Hematopoietic multipotent progenitor cell treated with erythropoietin and hydrocortisone succinate and interleukin-3 and kit ligand, for 6 days (in vitro differentiated cells): ENCODE measurements at places on chromosomes 5 and 9.

DNA sequence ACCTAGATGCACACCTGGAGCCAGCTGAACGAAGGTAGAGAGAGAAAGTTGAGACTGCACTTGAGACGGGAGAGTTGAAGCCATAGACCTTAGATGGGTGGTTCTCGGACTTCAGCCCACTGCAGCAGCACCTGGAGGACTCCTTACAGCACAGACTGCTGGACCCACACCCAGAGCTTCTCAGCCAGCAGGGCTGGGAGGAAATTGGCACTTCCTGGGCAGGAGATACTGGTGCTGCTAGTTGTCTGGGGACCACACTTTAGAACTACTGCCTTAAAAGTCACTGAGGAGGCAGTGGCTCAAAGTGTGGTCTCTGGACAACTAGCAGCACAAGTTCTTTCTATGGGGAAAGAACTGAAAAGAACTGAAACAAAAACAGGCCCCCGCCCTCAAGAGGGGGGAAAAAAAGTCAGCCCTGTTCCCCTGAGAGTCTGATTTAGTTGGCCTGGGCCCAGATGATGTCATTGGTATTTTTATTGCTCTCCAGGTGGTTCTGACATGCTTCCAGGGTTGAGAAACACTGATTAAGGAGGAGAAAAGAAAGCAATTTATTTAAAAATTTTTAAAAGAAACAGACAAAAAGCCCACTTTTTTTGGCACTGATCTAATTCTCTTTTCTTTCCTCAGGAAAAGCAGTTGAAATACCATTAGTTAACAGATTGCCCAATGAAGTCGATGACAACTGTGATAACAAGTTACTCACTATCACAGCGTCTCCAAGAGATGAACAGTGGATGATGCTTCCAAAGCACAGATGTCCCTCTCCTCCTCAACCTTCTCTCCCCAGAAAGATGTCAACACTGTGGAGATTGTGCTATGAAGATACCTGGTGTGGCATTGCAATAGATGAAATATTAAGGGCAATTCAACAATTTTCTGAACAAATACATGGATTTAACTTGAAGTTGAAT lies 73.6 kb upstream of the ADAMTS16 start:
- no peak for DNase-seq

GRCh38 chr9:134922066-134922931 lies 4.6 kb upstream of the FCN1 start:
- DNase-seq: peak; percentile 56

DNA sequence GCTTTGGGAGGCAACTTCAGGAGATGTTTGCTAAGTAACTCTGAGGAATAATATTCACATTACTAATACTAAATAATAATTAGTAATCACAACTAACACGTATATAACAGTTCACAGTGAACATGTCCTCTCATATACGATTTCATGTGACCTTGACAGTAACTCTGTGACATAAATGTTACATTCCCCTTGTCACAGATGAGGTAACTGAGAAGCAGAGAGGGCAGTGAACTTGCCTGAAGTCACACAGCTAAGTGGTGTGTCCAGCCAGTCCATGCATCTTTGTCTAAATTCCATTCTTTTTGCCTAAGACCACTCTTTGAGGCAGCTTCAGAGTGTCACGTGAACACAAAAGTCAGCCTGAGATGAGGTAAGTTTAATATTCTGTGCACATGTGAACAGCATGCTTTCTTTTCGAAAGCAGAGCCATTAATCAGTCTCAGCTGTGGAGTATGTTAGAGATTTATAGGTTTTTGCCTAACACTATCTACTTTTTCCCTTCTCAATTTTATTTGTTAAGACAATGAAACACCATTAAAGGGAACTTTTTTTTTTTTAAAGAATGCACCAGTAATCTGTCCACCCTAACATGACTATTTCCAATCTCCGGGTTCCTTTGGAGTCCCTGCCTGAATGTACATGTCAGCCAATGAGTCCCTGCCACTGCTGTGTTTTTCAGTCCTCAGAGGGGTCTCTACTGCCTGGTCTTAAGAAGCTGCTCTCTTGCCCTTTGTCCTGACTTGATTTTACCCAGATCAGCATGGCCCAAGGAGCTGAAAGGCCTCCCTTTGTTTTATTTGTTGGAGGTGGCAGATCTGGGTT lies 43.5 kb downstream of the SH3PXD2B start:
- no peak for DNase-seq

GRCh38 chr9:137606734-137607138 lies 1.2 kb downstream of the ARRDC1 start:
- no peak for DNase-seq

DNA sequence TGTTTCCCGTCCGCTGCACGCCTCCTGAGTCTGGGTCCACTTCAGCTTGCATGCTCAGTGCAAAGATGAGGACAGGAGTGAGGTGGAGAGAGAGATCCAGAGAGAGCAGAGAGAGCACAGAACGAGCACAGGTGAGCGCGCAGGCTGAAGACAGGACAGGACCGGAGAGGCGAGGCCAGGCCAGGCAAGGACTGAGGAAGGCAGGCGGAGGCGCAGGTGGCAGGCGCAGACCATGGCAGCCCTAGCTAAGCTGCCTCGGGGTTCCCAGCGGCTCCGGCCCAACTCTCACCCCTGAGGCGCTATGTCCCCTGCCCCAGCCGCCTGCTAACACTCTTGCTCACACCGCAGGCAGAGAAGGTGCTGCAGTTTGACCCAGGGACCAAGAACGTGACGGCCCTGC lies 9.7 kb downstream of the GRIN1 start:
- no peak for DNase-seq

- DNase-seq: no peak
These were observed 25.0 kb upstream of the CEP78 start for GRCh38 chr9:78210841-78211301.

GRCh38 chr9:113187929-113188595 lies 33.0 kb downstream of the FKBP15 start:
- DNase-seq: peak; percentile 27

DNA sequence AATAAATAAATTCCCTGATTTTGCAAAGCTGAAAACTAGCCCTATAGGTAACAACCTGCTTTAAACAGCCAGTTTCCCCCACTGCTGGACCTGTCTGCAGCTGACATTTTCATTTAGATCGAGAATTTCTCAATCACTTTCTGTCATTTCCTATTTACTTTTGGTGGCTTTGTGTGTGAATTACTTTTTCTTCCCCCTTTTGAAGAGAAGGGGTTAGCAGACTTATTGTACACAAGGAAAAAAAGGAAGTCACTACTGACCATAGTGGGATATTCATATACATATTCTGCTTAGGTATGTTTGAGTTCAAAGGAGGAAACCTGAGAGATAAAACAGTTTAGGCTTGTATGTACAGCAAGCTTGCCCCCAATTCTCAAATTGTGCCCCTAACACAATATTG lies 27.0 kb upstream of the IFNB1 start:
- peak; percentile 48 for DNase-seq

- peak; percentile 78 for DNase-seq
These were observed 126.7 kb upstream of the GRHPR start for GRCh38 chr9:37295796-37296195.

- DNase-seq: no peak
These were observed 50.8 kb downstream of the SAXO1 start for GRCh38 chr9:18982262-18982620.

- peak; percentile 58 for DNase-seq
These were observed 943 bp downstream of the GALNT12 start for GRCh38 chr9:98808411-98808815.

DNA sequence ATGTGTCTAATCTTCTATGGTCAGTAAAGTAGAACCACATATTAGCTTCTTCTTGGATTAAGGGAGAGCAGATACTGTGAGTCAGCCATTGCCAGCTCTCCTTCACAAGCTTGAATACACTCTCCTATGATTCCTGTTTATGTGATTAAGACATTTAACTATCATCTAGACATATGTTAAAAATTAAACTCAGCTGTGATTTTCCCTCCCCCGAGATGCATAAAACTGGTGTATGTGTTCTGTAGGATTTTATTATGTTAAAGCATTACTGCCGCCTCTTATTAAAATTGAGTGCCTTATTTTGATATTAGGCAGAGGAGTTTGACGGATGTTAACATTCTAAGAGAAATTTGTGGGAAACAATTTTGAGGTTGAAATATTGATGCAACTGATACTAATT lies 114.6 kb downstream of the ACTBL2 start:
- no peak for DNase-seq

DNA sequence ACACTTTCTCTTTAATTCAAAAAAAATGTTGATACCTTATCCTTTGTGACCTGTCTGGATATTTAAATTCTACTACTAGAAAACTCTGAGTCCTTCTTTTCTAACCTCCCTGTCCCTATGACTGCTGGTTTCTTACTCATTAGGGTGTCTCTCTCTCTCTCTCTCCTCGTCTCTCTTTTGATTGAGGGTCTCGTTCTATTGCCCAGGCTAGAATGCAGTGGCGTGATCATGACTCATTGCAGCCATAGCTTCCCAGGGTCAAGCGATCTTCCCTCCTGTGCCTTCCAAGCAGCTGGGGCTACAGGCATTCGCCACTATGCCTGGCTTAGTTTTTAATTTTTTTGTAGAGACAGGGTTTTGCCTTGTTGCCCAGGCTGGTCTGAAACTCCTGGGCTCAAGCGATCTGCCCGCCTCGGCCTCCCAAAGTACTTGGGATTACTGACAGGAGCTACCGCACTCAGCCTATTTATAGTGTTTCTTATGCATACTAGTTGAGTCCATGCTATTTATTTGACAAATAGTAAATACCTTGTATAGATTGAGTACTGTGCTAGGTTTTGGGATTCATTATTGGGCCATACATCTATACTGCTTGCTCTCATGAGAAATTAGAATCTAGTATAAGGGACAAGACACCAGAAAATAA lies 61.9 kb downstream of the NSD1 start:
- DNase-seq: no peak

DNA sequence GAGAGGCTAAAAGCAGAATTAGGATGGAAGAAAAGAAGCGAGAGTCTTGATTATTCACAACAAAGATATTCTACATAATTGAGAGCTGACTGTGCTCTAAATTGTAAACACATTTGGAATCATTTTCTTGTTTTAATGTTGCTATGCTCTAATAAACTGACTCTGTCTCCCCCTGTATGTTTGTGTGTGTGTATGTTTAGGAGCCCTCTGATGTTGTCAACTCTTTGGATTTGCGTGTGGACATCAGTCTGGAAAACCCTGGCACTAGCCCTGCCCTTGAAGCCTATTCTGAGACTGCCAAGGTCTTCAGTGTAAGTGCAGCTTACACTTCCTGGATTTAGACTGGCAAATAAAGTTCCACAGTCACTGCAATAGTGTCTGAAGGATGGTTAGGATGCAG lies 37.8 kb downstream of the MOCS2 start:
- no peak for DNase-seq

- DNase-seq: peak; percentile 5
These were observed 97.4 kb downstream of the HOMER1 start for GRCh38 chr5:79416499-79416898.

GRCh38 chr5:8908055-8908683 lies 637.7 kb downstream of the SEMA5A start:
- peak; percentile 52 for DNase-seq

GRCh38 chr5:64595031-64595855 lies 89.4 kb downstream of the RGS7BP start:
- DNase-seq: peak; percentile 9

DNA sequence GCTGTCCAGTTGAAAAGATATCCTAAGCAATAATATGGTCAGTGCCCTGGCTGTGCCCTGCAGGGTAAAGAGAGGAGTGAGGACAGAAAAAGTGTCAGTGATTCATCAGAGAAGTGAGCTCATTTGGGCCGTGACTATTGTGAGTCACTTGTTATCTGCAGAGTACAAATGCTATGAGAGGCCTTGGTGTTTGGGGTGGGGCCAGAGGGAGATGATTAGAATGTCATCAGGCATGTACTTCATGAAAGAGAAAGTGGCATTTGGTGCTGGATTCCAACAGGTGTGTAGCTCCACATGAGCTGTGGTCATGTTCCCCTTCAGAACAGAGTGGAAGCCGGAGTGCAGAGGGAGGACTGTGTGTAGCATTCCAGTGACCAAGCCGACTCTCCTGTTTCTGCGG lies 174.1 kb downstream of the KDM4C start:
- DNase-seq: peak; percentile 96

- no peak for DNase-seq
These were observed 85.9 kb upstream of the HTR4 start for GRCh38 chr5:148740079-148740858.

- no peak for DNase-seq
These were observed 103.5 kb upstream of the NR3C1 start for GRCh38 chr5:143506836-143507552.

GRCh38 chr5:174735498-174736330 lies 11.3 kb downstream of the MSX2 start:
- DNase-seq: peak; percentile 20

- no peak for DNase-seq
These were observed 33.3 kb downstream of the GPBP1 start for GRCh38 chr5:57207007-57207653.

DNA sequence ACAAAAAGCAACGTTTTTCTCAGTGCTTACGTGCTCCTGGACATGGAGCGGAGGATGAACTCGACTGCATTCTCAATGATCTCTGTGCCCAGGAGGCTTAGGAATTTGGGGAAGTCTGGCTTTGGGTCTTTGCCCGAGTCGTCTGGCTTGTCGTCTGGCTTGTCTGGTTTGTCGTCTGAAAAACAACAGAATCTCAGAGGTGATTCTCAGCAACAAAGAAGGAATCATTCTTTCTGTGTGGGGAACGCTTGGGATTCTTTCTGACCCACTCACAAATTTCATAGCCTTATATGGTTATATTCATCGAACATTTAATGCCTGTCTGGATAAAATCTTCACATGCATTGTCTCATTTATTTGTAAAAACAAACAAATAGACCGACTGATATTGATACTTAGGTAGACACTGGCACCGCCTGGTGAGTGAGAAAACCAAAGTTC lies 4.7 kb downstream of the C5orf46 start:
- no peak for DNase-seq

DNA sequence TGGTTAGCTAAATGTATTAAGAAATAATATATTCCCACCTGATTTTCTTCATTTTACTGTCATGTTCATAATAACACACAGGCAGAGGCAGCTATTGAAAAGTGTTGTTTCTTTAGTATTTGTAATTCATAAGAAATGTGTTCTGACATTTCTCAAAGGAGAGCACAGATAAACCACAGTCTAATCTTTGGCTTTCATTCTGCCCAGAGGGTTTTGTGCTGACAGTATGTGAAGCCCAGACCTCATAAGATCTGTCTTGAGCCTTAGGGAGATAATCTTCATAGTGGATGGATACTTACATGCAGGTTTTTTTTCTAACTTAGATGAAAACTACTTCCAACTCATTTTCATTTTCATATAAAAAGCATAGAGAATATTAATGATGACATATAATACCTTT lies 206.1 kb downstream of the CHSY3 start:
- peak; percentile 8 for DNase-seq

- no peak for DNase-seq
These were observed 397.6 kb upstream of the IRX1 start for GRCh38 chr5:3198074-3198449.

DNA sequence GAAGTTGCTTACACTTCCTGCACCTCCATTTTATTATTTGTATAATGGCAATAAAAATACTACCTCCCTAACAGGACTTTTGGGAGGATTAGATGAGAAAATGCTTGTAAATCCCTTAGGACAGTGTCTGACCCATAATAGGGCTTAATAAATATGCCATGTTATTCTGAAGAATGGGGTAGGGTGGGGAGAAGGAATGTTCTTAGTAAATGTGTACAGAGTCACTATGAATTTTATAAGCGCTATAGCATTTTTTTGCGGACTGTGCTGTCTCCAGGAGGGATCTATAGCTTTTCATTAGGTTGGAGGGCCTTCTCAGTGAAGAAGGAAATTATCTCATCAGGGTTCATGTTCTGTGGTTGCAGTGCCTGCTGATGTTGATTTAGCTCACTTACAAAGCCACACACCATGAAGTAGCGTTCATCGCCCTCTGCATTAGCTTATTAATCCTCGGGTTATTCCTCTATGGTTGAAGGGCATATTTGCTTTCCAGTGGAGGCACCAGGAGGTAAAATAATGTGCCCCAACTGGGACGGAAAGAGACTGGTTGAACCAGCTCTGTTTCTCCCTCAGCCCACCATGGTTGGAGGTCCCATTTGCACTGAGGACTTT lies 497.1 kb downstream of the ARHGEF28 start:
- DNase-seq: no peak
